NK-92 treated with Interleukin-12 subunit alpha and Interleukin-12 subunit beta, amount 100 ng/mL, for 24 hours (cell line): ENCODE measurements at places on chromosomes 2 and 18.

GRCh38 chr2:96893289-96894150, 23.6 kb upstream of the SEMA4C start:
- DNase-seq = no peak

DNA sequence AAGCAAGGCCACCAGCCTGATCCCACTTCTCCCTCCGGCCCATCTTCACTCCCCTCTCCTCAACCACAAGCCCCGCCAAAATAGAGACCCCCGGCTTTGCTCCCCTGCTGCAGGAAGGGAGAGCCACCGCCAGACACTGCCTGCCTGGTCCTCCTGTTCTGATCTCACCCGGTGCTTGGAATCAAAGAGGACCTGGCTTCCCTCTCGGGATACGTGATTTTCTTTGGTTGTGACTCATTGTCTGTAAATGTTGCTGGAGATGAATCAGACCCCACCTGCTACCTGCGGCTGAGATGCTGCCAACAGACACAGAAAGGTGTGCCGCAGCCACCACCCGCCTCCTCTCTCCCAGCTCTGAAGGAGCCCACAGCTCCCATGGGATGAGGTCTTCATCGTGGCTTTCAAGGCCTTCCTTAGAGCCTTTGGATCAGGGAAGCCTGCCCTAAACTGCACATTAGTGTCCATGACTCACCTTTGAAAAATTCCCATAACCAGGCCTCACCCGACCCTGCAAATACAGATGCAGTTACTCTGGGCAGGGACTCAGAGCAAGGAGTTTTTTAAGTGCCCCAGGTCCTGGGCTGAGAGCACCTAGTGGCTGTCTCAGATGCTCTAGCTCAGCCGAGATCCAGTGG, 79.4 kb upstream of the ZNF532 start:
- no peak for DNase-seq

DNA sequence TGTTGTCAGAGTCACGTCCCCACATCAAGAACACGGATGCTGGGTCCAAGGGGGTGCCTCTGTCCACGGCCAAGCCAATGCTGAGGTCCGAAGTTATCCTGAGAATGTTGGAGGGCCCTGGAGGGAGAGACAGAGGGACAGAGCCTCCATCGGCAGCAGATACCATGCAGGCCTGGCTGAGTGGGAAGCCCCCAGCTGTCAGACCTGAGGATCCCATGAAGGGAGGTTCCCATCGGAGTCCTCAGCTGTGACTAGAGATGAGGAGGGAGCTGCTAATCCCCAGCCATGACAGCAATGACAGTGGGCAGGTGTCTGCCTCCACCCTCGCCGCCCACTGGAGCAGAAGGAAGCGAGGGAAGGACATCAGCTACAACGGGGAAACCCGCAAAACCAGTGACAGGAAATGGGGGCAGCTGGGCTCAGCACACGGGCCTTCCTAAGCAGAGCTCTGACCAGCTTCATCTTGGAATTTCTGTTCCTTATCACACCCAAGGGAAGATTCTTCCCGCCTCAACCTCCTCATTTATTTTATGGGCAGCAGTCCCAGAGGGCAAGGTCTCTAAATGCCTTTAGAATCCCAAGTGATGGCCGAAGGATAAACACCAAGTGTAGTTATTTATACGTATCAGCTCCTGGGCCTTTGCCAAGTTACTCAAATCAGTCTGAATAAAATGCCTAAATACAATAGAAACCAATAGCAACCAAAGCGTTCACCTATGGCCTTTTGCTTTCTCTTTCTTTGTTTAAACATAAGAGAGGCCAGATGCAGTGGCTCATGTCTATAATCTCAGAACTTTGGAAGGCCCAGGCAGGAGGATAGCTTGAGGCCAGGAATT, 32.2 kb downstream of the FAM178B start:
- no peak for DNase-seq

- DNase-seq = no peak
Observed at GRCh38 chr2:106130251-106130998, 63.7 kb downstream of the UXS1 start.

- no peak for DNase-seq
Observed at GRCh38 chr2:177180269-177181000, 32.2 kb upstream of the HNRNPA3 start.

DNA sequence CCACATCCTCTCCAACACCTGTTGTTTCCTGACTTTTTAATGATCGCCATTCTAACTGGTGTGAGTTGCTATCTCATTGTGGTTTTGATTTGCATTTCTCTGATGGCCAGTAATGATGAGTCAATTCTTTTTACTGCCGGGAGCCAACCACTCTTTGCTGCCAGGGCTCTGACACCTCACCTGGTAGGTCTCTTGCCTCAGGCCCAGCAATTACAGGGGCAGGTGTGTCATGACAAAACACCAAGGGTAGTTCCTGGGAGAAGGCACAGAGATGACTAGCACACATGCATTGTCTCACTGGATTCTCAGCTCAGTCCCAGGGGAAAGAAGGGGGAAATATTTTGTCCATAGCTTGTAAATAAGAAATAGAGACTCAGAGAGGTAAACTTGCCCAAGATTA, 122.3 kb downstream of the CHST9 start:
- DNase-seq = no peak

- no peak for DNase-seq
Observed at GRCh38 chr2:101983928-101984327, 7.8 kb upstream of the IL1R2 start.

GRCh38 chr2:109275120-109276012, 146.4 kb downstream of the SH3RF3 start:
- DNase-seq = no peak

DNA sequence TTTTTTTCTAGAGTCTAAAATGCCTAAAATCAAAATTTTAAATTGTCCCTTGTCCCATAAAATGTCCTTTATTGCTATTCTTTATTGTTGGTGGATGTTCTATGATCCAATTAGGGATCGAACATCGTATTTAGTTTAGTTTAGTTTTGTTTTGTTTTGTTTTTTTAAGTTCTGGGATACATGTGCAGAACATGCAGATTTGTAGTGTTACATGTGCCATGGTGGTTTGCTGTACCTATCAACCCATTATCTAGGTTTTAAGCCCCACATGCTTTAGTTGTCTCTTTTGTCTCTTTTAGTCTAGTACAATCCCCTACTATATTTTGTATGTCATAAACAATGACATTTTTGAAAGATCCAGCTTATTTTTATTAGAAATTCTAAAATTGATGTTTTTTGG, 8.8 kb upstream of the DSG1 start:
- DNase-seq = no peak

DNA sequence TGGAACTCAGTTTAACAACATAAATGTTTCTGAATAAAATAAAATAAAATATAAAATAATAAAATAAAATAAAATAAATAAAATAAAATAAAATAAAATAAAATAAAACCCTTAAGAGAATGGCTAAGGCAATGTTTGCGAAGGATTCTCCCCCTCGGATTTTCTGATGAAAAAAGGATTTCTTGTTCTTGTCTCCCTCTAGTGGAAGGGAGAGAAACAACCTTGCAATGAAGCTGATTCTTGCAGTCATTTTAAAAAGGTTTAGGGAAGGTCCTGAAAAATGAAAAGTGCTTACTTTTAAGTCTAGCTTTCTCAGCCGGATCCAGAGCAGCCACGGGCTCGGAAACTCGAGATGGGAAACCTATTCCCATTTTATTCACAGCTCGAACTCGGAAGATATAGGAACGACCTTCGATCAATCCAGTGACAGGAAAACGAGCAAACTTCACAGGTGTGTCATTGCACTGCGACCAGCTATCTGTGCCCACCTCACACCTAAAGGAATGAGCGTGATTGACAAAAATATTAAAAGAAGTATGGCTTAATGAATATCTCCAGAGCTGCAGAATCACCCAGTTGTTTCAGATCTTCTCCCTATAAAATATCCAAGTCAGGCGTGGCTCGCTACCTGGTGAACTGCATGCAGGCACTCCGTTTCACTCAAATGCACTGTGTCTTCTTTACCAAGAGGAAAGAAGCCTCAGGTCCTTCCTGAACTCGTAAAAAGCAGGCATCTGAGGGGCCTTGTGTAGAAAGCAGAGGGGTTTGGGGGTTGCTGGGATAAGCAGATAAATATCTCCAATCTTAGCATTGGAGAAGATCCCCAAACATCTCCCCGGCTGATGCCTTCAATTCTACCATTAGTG, 68.1 kb downstream of the MYOM1 start:
- no peak for DNase-seq

GRCh38 chr18:56479841-56480240, 158.6 kb downstream of the TXNL1 start:
- no peak for DNase-seq

DNA sequence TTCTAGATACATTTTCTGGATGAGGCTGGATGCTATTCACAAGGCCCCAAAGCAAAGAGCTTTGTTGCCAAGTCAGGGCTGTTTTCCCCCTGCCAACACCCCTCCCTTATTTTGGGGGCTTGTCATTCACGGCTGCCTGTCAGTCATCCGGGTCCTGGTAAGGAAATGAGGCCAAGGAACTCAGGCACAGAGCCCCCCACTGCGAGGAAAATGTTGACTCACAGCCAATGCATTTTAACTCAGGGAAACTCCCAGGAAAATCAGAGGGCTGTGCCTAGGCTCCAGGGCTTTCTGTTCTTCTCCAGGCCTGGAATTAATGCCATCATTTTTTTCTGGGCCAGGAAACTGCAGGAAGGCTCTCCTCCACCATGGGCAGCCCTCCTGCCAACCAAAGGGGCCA, 241.1 kb downstream of the SMAD2 start:
- no peak for DNase-seq

- DNase-seq = no peak
Observed at GRCh38 chr2:107545066-107545465, 281.6 kb upstream of the RGPD4 start.

DNA sequence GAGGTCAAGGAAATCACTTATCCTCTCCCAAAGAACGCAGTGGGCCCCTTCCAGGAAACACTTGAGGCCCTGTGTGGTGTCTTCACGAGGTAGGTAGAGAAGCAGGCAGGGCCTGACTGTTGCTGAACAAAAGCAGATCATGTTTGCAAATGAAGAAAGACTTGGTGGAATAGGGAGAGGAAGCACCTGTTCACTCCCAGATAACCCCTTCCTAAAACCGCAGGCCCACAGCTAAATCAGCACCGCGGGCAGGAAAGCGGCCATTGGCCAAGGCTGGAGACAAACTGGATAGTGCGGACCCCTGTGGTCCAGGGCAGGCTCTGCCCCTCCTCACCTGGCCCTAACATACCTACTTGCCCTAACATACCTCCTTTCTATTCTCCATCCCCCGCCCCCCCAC, 64.9 kb upstream of the KLHL29 start:
- no peak for DNase-seq

DNA sequence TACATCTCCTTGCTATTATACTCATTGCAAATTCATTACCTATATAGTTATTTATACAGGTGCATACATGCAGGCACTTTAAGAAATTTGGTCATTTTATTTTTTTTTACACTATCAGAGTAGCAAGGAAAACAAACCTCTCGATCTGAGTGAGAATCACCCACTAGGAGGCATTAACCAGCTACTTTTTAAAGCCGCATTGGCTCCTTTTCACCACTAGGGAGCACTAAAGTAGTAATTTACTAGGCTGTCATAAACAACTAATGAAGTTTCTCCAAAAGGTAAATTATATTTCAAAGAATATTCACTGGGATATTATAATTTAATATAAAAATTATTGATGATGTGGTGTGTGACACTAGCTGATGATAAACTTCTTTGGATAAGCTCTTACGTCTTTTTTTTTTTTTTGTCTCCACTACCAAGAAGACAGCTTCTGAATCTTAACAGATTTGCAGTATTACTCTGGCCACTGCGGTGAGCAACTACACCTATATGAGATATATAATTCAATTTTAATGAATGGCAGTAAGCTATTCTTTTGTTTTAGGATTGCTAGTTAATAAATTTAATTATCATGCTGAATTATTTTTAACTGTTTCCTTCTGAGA, 101.9 kb downstream of the NOL4 start:
- DNase-seq = no peak

GRCh38 chr18:50159654-50160046, 35.3 kb downstream of the MYO5B start:
- DNase-seq = no peak

GRCh38 chr2:135744760-135745314, 3.2 kb downstream of the UBXN4 start:
- peak; percentile 12 for DNase-seq

DNA sequence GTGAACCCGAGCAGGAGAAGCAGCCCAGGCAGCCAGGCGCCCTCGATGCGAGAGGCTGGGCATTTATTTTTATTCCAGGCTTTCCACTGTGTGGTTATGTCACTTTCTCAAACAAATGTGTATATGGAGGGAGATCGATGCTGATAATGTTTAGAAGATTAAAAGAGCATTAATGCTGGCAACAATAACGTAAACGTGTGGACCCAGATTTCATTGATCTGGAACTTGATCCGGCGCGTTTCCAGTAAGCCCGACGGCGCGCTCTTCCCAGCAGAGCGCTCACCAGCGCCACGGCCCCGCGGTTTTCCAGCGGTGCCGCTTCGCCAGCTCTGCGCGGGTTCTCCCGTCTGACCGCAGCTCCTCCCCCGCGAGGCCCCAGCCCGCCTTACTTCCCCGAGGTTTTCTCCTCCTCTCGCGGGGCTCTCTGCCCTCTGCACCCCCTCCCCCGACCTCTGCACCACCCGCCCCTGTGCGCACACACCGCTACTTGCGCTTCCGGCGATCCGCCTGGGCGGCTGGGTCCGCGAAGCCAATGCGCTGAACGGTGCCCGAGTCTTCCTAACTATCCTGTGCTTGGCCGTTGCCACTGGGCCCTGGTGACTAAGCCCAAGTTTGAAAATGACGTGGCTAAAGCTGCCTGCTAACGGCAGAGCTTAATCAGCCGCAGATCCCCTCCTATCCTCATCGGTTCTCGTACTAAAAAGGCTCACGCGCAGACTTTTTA, 6.1 kb downstream of the ONECUT2 start:
- DNase-seq = no peak

- no peak for DNase-seq
Observed at GRCh38 chr18:28767201-28767600, 590.3 kb upstream of the CDH2 start.

GRCh38 chr2:70828914-70829824, 6.4 kb downstream of the CD207 start:
- DNase-seq = no peak

- no peak for DNase-seq
Observed at GRCh38 chr2:9824441-9824840, 18.8 kb upstream of the TAF1B start.

- DNase-seq = no peak
Observed at GRCh38 chr2:140624200-140624599, 1506.6 kb downstream of the LRP1B start.

DNA sequence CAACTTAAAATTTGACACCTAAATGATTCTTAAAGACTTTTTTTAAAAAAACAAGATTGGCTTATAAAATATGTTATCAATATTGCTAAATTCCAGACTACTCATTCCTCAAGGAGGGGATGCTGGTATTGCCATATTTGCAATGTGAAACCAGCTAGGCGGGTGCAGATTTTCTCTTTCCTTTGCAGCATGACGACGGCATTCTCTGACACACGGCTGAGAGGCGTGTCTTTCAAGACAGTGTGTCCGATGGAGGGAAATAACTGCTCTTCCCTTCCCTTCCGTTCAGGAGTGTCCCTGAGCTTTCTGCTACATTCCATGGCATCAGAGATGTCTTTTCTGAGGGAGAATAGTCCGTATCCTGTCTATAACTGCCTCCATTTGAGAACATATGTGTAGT, 38.2 kb upstream of the CNGA3 start:
- DNase-seq = no peak

- no peak for DNase-seq
Observed at GRCh38 chr2:68250652-68251186, 1.6 kb downstream of the PPP3R1 start.
